ENCODE measurements at places on chromosomes 12 and 14. TPM values are rescaled to one million over a fixed set of nuclear protein-coding genes. Genes with fewer than 3 reads are reported as not detected.
A peak's percentile ranks its signal among the peaks of the same experiment; 100 is the strongest.

Gene BATF
- total RNA-seq: 34.1 TPM

Gene VRTN
- total RNA-seq: not detected

Gene TAS2R20
- 1.2 TPM for total RNA-seq

GRCh38 chr12:16920451-16920850, 314.5 kb upstream of the LMO3 start:
- H3K4me1 ChIP-seq: no peaks in the 10 kb centered on the region
- H3K27me3 ChIP-seq: no peaks in the 10 kb centered on the region
- H3K36me3 ChIP-seq: no peaks in the 10 kb centered on the region
- no peak overlapping the region for H3K4me3 ChIP-seq
- H3K27ac ChIP-seq: no peak overlapping the region

GRCh38 chr14:92577321-92577742, 63.8 kb downstream of the RIN3 start:
- peak overlapping the region; percentile 93 for H3K27ac ChIP-seq
- H3K4me1 ChIP-seq: peaks cover 58% of the 10 kb centered on the region
- peak overlapping the region; percentile 80 for H3K4me3 ChIP-seq
- H3K36me3 ChIP-seq: peaks cover 49% of the 10 kb centered on the region
- no peak for DNase-seq

DNA sequence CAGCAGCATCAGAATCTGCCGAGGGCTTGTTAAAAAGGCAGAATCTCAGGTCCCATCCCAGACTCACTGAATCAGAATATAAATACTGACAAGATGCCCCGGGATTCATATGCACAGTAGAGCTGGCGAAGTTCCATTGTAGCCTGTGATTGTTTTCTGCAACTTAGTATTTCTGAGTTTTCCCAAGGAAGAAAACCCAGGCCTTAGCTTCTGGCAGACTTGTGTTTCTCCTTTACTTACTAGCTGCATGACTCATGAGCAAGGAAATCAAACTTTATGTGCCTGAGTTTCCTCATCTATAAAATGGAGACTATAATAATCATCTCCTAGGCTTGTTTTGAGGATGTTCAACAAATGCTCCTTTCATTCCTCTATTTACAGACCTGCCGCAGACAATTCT, 278.5 kb upstream of the PLEKHG7 start:
- H3K4me3 ChIP-seq: no peak overlapping the region
- H3K27ac ChIP-seq: no peak overlapping the region
- H3K27me3 ChIP-seq: no peaks in the 10 kb centered on the region
- H3K4me1 ChIP-seq: peaks cover 4% of the 10 kb centered on the region

- H3K4me1 ChIP-seq: no peaks in the 10 kb centered on the region
- H3K27me3 ChIP-seq: peaks cover 11% of the 10 kb centered on the region
- no peak for DNase-seq
- H3K36me3 ChIP-seq: no peaks in the 10 kb centered on the region
- no peak overlapping the region for H3K27ac ChIP-seq
- no peak overlapping the region for H3K4me3 ChIP-seq
Measured at GRCh38 chr14:104445832-104446381, 133.7 kb upstream of the C14orf180 start.

Data from activated naive CD8-positive, alpha-beta T cell treated with anti-CD3 and anti-CD28 coated beads, Interleukin-2, amount 10 ng/mL, durations not matched to agents 7 days and 5 days (primary cell).